ENCODE measurements at places on chromosomes 5 and 9.
A peak's percentile ranks its signal among the peaks of the same experiment; 100 is the strongest.

DNA sequence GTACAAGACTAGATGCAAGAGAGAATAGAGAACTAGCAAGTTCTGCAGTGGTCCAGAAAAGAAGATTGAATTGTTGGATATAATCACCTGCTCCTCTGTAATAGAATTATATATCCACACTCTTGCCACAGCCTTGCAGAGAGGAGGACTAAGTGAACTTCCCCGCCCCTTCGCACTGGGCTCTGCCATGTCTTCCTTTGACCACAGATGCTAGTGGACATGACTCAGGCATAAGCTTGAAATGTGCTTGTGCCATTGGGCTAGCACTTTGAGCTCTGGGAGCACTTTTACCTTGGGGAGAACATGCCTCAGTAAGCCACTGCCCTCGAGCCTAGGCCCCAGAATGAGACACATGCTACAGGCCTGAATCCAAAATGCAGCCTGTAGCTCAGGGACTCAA is 113.5 kb upstream of the RASA1 start:
- no peak for DNase-seq

- DNase-seq, result no peak
Observed at GRCh38 chr5:42915306-42915866, 103.7 kb upstream of the SELENOP start.

GRCh38 chr9:10268531-10269485 is 344.0 kb downstream of the PTPRD start:
- DNase-seq, result peak; percentile 3

DNA sequence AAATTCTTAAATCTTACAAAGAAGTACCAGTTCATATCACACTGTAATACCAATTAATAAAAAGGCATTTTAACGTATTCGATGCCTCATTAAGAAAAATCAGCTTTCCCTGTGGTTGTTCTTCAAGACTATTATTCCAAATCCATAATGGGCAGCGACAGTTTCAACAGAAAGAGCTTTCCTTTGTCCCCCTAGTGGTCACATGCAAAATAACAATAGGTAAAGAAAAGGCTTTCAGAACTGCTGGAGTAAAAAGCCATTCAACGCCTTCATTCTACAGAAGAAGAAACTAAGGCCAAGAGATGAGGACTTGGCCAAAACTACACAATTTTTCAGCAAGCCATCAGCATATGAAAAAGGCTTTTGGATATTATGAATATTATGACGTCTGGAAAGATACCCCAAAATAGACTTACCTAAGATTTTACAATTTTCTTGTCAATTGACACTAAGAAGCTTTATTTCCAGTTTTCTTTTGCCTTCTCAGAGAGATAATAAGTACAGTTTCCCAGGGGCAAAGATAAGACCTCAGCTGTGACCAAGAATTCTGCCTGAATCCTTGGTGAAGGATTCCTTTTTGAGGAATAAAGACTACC is 6.7 kb upstream of the CDH6 start:
- DNase-seq, result peak; percentile 64

DNA sequence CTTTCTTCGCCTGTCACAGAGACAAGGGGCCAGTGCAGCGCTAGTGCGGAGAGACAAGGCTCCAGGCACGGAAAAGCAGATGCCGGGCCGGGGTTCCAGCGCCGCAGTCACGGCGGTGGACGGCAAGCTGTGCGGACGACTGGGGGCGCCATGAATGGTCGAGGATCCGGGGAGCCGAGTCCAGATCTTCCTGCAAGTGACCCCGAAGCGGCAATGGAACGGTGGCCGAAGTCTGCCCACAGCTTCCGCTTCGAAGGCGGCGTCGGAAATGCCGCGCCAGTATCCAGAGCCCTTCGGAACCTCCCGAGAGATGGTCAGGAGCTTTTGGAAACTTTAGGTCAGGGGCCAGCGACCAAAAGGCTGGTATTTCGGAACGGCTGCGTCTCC is 601 bp upstream of the FAF2 start:
- DNase-seq, result no peak

GRCh38 chr5:42531611-42532010 is 108.4 kb downstream of the GHR start:
- DNase-seq, result no peak

DNA sequence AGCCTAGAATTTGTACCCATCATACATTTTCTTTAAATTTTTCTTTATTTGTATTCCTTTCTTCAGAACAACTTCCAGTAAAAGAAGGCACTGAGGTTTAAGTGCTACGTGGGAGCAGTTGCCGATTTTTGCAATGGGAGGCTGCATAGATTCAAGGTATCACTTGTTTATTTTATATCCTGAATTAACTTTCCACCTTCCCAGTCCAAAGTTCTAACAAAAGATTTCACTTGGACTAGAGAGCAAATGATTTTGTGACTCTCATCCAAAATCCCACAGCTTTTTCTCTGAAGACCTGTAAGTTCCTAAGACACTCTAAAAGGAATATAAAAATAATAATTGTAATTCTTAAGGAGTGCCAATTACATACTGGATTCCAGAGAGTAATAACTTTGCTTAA is 139.1 kb upstream of the SPRY4 start:
- DNase-seq, result no peak

DNA sequence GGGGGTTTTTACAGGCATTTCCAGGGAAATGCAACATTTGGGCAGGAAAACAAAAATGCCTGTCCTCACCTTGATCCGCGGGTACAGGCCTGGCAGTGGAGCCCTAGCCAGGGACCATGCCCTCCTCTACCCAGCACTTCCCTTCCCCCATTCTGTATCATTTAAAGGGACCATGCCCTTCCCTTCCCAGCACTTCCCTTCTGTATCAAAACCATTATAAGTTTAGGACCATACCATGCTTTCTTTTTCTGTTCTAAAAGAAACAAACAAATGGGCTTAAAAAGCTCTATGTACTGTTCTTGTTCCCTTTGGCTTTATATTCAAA is 166.9 kb upstream of the ZNF608 start:
- no peak for DNase-seq

DNA sequence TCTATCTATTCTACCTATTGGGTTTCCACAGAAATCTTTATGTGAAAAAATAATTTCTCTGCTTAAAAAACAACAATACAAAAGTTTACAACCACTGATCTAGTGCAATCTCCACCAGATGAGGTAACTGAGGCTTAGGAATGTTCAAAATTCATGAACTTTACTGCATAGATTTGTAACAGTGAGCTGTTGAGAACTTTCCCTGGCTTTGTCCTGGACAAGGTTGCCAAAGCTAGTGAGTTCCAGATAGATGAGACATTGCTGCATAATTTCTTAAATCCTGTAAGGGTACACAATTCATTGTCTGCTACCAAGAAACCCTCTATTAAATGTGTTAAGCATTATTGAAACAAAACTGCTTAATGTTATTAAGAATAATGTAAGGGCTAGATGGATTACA is 102.7 kb downstream of the OSMR start:
- no peak for DNase-seq

- no peak for DNase-seq
Observed at GRCh38 chr5:41527201-41527779, 16.9 kb upstream of the PLCXD3 start.

DNA sequence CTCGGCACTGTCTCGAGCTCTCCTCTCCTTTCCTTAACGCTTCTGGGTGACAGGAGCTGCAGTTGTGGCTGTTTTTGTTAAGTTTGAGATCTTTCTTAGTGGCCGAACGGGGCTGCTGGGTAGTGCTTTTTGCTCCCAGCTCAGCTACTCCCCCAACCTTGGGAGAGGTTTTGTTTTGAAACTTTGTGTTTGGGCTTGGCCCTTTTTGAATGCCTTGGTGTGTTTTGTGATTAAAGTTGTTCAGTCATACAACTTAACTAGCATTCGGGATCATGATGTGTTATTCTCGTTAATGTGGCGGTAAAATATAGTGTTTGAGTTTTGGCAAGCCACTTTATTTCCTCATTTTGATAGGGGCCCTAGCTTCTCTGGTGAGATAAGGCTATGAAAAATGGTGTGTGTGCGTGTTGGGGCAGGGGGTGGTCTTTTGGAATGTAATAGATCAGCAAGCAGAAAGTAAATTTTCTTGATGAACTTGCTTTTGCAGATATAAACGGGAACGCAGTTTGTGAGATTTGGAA is 1.1 kb downstream of the KDM3B start:
- DNase-seq, result no peak

DNA sequence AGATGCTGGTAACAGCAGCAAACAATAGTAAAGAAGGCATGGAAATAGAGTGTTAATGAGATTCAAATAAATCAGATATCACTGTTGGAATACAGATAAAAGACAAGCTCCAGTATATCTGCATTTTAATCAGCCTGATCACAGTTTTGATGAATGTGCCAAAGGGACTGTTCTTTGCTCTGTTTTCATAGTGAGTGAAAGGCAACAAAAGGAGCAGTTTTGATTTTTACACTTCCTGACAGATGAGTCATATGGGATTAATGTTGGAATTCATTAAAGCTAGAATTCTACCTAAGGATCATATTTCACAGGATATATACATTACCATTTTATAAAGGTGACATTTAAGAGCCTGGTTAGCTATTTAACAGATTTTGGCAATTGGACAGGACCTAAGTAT is 743.3 kb upstream of the PTPRD start:
- DNase-seq, result no peak

DNA sequence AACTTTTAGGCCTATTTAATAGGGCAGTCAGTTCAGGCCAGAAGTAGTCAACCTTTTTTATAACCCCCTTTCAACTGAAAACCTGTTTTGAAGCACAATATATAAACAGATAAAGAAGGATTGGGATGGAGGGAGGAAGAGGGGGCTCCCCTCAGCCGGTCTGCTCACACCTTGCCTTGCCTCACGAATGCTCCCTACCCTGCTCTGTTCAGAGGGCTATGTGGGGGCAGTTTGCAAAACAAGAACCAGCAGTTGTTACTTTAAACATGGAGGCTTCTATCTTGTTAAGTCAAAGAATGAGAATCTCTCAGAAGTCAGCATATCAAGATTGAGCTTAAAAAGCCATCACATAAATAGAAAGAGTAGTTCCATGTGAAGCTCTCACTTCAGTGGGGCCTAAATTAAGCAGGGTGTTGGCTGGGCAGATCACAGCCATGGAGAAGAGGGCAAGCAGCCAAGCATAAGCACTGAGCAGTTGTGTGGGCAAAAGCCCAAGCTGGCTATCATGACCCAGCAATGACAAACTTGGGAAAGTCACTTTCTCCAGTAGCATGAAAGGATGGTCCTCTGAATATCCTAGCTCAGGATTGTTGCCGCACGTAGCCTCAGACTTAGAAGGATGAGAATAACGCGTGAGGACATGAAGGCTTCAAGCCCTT is 70.6 kb downstream of the ALDH1A1 start:
- no peak for DNase-seq

GRCh38 chr5:73673161-73673591 is 47.2 kb downstream of the ARHGEF28 start:
- peak; percentile 22 for DNase-seq

GRCh38 chr5:111229871-111230810 is 6.0 kb downstream of the CAMK4 start:
- no peak for DNase-seq

DNA sequence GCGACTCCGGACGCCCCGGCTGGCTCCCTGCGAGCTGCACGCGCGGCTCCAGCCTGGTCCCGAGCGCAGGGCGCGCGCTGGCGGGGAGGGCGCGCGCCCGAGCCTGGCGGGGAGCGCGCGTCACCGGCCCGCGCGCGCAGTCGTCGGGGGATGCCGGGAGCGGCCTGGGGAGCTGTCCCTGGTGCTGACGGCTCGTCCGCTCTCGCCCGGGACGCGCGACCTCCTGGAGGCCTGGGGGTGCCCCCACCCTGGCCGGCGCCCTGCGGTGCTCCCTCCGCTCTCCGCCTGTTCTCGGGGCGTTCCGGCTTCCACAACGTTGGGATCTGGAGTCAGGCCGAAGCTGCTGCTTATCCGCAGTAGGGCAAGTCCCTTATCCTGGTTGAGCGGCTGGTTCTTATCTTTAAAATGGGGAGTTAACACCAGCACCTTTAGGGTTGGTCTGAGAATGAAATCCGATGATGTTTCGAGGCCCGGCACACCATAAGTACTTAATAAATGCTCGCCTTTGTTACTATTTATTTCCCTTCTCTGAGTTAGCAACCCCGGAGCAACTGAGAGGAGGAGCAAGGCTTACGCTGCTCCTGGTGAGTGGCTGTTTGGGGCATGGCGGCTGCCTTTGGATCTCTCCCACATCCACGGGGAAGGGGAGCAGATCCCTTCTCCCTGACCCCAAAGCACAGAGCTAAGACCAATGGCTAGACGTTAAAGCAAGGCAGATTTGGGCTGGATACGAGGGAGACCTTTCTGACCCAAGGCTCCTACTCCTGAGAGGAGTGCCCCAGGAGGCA is at the start of gene FAM163B:
Gene FAM163B, minus strand, starts transcription at position 79 of the 788 bp plus-strand sequence. CDS start 29,166 bp downstream, outside the sequence.
- peak; percentile 75 for DNase-seq

- peak; percentile 42 for DNase-seq
Observed at GRCh38 chr9:20197976-20198685, 409.3 kb upstream of the SLC24A2 start.

DNA sequence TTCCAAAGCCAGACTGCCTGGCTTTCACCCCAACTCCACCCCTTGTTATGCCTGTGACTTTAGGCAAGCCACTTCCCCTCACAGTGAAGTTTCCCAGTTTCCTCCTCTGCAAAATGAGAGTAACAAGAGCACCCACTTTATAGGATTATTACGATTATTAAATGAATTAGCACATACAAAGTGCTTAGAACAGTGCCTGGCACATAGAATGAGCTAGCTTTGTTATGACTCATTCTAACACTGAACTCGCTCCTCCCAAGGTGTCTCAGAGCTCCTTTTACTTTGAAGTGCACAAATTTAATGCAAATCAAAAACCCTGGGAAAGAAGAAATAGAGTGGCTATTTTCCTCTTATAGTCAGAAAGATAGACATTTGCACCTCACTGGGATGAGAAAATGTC is 34.3 kb downstream of the DNAH5 start:
- no peak for DNase-seq

GRCh38 chr9:15475923-15476536 is 34.7 kb downstream of the PSIP1 start:
- no peak for DNase-seq

GRCh38 chr5:35853631-35854030 is 3.1 kb upstream of the IL7R start:
- DNase-seq, result peak; percentile 47

- DNase-seq, result peak; percentile 76
Observed at GRCh38 chr5:61333321-61333953, 1.4 kb downstream of the ZSWIM6 start.

GRCh38 chr5:16936989-16937438 is 926 bp upstream of the MYO10 start:
- peak; percentile 91 for DNase-seq

GRCh38 chr9:127885508-127886281 is 8.2 kb upstream of the AK1 start:
- DNase-seq, result no peak

GRCh38 chr9:85900504-85901201 is 40.3 kb upstream of the NAA35 start:
- peak; percentile 6 for DNase-seq

DNA sequence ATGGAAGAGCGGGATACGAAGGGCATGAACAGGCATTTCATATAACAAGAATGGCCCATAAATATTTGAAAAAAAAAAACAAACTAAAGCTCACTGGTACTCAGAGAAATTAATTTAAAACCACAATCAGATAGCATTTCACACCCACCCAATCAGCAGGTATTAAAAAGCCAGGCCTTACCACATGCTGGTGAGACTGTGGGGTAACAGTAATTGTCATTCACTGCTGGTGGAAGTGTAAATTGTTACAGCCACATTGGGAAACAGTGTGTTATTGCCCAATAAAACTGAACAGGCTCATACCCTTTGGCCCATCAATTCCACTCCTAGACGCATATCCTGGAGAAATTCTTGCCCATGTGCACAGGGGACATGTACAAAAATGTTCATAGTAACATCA is 66.0 kb downstream of the PLAC8L1 start:
- DNase-seq, result peak; percentile 40

- DNase-seq, result no peak
Observed at GRCh38 chr5:22372376-22372775, 480.8 kb downstream of the CDH12 start.

GRCh38 chr5:133962131-133962530 is 6.3 kb downstream of the C5orf15 start:
- DNase-seq, result no peak
